Eye (tissue), 1 donor: ENCODE measurements at places on chromosomes 11 and 22.

GRCh38 chr22:35315141-35315854 is 15.6 kb downstream of the TOM1 start:
- DNase-seq: no peak

DNA sequence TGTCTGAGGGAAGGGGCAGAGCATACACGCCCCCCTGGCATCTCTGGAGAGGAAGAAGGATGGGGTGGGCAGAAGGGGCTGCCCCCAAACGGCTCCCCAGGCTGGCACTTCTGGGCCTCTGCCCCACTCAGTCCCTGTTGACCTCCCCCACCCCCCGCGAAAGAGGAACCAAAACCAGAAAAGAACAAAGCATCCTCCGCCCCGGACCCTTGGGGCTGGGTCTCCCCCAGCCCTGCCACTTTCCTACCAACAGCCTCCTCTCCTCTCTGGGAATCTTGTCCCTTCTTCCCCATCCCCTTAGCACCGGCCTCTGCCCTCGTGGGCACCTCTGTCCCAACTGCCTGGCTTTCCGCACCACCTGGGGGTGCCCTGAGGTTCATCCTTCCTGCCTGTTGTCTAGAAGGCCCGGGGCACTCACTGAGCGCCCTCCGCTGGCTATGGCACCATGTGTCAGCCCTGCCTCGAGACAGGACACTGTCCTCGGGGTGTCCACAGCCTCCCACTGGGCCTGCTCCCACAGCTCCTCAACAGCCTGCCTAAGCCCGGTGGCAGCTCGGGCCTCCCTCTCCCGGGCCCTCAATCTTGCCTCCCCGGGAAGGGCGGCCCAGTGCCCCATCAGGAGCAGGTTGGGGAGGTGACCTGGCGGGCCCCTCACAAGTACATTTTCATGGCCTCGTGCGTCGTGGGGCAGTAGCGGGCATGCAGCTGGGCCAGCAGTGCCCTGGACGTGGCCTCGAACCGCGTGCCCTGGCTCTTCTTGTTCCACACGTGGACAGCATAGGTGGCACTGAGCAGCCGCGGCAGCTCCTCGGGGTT is 28.2 kb downstream of the A4GALT start:
- no peak for DNase-seq

DNA sequence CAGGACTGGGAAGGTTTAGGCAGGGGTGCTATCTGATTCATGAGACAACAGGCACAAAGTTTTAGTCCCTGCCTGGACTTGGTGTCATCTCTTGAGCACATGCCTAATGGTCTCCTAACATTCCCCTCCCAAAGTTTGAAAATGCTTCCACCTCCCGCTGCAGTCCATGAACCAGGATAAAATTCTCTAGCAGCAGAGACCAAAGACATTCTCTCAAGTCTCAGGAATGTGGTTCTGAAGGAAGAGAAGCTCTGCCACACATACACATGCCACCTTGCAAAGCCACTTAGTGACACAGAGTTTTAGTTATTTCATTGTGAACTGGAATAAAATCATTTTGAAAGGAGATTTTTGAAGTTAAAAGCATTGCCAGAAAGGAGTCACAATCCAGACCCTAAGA is 15.5 kb downstream of the OR51B6 start:
- no peak for DNase-seq

GRCh38 chr11:92659793-92660192 is 309.7 kb upstream of the MTNR1B start:
- no peak for DNase-seq
